ENCODE measurements at places on chromosomes 7 and 10. TPM values are rescaled to one million over a fixed set of nuclear protein-coding genes. Genes with fewer than 3 reads are reported as not detected.

CLDN4 gene
- total RNA-seq: 1.4 TPM

DNA sequence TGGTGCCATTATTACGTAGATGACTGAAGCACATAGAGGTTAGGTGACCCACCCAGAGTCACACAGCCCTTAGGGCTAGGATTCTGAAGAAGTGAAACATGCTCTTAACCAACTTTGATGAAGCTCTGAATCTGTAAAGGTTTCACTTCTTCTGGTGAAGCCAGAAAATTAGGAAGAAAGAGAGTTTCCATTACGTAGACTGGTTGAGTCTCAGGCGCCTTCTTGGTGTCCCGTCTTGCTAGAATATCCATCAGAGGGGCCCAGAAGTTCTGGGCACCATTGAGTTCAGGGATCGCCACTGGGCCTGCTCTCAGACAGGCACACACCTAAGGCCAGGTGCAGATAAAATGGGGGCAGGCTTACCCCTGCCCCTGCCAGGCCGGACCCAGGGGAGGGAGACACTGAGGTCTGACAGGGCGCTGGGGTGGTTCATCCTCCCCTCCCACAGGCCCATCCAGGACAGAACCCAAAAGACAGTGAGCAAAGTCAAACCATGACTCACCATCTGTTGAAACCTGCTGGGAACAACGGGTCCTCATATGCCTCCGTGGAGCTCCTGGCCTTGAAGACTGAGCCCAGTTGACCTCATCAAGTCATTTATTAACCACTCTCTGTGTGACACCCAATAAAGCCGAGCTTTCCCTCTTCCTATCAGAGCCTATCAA lies 33.2 kb downstream of the DRGX start:
- H3K4me1 ChIP-seq: no peaks in the 10 kb centered on the region
- H3K4me3 ChIP-seq: no peak overlapping the region
- no peak overlapping the region for H3K27ac ChIP-seq
- no peaks in the 10 kb centered on the region for H3K36me3 ChIP-seq

SSC4D gene
- total RNA-seq: 1.2 TPM

- DNase-seq: no peak
- no peaks in the 10 kb centered on the region for H3K36me3 ChIP-seq
- H3K27me3 ChIP-seq: no peaks in the 10 kb centered on the region
- no peak overlapping the region for H3K4me3 ChIP-seq
- H3K27ac ChIP-seq: no peak overlapping the region
Observed at GRCh38 chr10:112715581-112715980, 234.5 kb upstream of the TCF7L2 start.

DNA sequence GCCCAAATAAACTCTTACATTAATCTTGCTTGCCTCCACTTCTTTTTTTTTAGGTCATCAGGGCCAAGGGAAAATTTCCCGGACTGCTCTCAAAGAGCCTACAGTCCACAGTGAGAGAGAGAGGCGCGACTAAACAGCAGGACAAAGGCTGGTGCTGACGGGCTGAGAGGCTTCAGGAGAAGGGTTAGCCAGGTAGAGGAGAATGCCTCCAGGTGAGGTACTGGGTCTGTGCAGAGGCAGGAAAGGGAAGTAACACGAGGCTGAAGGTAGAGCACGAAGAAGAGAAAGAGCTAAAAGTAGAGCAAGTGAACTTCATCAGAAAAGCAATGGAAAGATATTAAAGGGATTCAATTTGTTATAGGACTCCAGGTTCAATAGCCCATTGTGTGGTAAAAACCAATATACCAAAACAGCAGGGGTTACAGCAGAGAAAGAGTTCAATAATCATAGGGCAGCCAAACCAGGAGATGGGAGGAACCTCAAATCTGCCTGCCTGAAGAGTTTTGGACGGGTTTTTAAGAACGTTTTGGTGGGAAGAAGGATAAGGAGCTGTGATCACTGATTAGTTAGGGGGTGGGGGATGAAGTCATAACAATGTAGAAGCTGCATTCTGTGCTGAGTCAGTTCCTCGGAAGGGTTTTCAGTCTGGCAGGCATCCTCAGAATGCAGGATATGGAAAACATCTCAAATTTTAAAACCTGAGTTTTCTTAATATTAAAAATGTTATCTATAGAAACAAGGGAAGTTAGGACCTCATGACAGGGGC lies 171.5 kb downstream of the AKR1D1 start:
- no peak for DNase-seq
- no peaks in the 10 kb centered on the region for H3K27me3 ChIP-seq

DNA sequence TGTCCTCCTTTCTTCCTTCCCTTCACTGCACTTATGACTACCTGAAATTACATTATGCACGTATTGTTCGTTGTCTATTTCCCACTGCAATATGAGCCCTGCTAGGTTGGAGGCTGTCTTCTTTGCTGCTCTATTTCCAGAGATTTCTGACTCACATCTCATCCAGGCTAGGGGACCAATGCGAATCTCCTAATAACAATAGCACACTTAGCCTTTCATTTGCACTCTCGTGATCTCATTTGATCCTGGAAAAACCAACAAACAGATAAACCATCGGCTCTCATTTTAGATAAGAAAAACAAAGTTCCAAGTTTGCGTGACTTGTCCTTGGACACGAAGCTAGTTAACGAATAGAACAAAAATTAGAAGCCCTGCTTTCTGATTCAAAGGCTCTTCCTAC lies 1.4 kb downstream of the ZNF438 start:
- no peak for DNase-seq
- no peak overlapping the region for H3K4me3 ChIP-seq
- H3K27me3 ChIP-seq: no peaks in the 10 kb centered on the region
- H3K27ac ChIP-seq: no peak overlapping the region

LRWD1 gene
- 15.3 TPM for total RNA-seq

GRCh38 chr10:97087296-97087695 lies 98.5 kb downstream of the SLIT1 start:
- no peak for DNase-seq
- H3K4me3 ChIP-seq: no peak overlapping the region
- no peaks in the 10 kb centered on the region for H3K4me1 ChIP-seq
- H3K27ac ChIP-seq: no peak overlapping the region
- no peaks in the 10 kb centered on the region for H3K27me3 ChIP-seq

- H3K4me1 ChIP-seq: peaks cover 3% of the 10 kb centered on the region
- no peaks in the 10 kb centered on the region for H3K27me3 ChIP-seq
- no peaks in the 10 kb centered on the region for H3K36me3 ChIP-seq
- H3K27ac ChIP-seq: peak overlapping the region; percentile 91
Observed at GRCh38 chr7:111560773-111561653, 1.3 kb downstream of the IMMP2L start.

VGF gene
- not detected for total RNA-seq

- no peak overlapping the region for H3K27ac ChIP-seq
- no peaks in the 10 kb centered on the region for H3K36me3 ChIP-seq
- H3K27me3 ChIP-seq: no peaks in the 10 kb centered on the region
- DNase-seq: no peak
Observed at GRCh38 chr10:124522933-124523871, 61.6 kb downstream of the LHPP start.

BEND7 gene
- 10.1 TPM for total RNA-seq

- no peaks in the 10 kb centered on the region for H3K27me3 ChIP-seq
- H3K4me3 ChIP-seq: no peak overlapping the region
- no peak overlapping the region for H3K27ac ChIP-seq
- no peaks in the 10 kb centered on the region for H3K4me1 ChIP-seq
- H3K36me3 ChIP-seq: no peaks in the 10 kb centered on the region
- no peak for DNase-seq
Observed at GRCh38 chr7:94169682-94170081, 165.5 kb upstream of the BET1 start.

GLCCI1 gene
- 4.9 TPM for total RNA-seq

GRCh38 chr7:156374335-156374734 lies 266.2 kb upstream of the RNF32 start:
- no peak for DNase-seq
- H3K27ac ChIP-seq: no peak overlapping the region
- no peaks in the 10 kb centered on the region for H3K27me3 ChIP-seq
- peaks cover 7% of the 10 kb centered on the region for H3K4me1 ChIP-seq
- H3K4me3 ChIP-seq: no peak overlapping the region
- H3K36me3 ChIP-seq: no peaks in the 10 kb centered on the region

DNA sequence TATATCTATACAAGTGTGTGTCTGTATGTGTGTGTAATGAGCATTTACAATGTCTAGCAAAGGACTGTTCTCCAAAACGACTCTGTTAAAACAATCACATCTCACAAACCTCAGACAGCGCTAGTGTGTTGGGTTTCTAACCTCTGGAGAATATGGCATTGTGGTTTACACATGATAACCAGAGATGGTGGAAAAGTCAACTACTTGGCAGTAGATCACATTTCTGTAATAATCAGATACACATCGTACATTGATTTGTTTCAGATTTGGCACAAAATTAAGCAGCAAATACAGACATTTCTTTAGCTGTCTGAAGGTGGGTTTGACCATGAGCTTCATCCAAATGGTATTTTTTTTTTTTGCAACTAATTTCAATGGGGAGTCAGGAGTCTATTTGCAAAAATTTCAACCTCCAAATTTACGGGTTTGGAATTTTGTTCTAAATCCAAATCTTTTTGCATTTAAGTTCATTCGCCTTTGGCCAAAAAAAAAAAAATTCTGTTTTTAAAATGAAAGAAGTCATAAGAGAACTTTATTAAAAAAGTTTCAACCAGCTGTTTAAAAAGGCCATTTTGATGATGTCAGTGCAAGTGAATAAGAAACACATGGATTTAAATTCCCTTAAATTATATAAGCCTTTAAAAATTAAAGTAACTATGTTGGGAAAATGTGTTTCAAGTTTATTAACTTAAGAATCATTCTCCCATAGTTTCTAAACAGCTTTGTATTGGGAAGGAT lies 127.8 kb downstream of the TMEM26 start:
- H3K27me3 ChIP-seq: no peaks in the 10 kb centered on the region
- DNase-seq: no peak
- H3K36me3 ChIP-seq: no peaks in the 10 kb centered on the region
- no peaks in the 10 kb centered on the region for H3K4me1 ChIP-seq
- no peak overlapping the region for H3K4me3 ChIP-seq
- no peak overlapping the region for H3K27ac ChIP-seq

GRCh38 chr10:80132299-80133139 lies at the start of gene PLAC9:
PLAC9 (plus strand) TSS chr10:80132730; CDS start chr10:80132763, 33 bp downstream.
- peaks cover 6% of the 10 kb centered on the region for H3K27me3 ChIP-seq
- peak within 1 kb of the TSS; percentile 50 for H3K27ac ChIP-seq
- no peak within 1 kb of the TSS for H3K4me3 ChIP-seq
- no peak for DNase-seq
- peaks cover 7% of the 10 kb centered on the region for H3K4me1 ChIP-seq

C7orf33 gene
- not detected for total RNA-seq

DNA sequence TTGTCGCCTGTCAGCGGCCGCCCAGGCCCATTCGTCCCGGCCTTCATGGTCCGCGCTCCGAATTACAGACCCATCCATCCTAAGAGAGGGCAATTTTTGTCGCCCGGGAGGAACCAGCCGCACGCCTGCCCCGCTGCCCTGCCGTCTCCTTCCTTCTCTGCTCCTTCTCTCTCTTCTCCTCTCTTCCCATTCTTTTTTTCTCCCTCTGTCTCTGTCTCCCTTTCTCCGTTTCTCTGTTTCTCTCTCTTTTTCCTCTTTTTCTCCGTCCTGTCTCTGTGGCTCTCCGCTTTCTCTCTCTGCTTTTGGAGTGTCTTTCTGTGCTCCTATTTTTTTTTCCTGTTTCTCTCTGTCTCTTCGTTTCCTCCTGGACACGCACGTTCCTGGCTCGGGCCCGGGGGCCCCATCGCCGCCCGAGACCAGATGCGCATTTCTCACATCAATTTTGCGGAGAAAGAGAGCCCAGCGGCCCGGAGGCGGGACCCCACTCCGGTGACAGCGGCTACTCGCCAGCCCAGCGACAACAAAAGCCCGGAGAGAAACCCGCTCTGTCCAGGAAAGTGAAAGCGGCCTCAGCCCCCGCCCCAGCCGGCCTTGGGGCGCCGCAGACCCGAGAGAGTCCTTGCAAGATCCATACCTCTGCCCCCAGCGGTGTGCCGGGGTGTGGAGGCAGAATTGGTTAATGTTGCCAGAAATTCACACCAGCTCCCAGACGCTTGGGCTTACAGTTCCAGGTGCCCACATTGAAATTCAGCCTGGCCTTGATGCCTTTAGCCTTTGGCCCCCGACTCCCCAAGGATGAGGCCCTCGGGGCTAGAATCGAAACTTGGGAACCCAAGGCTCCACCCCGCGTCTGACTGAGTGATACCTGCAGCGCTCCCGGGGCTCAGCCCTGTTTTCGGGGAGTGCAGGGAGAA lies 4.1 kb downstream of the LBX1 start:
- no peak overlapping the region for H3K27ac ChIP-seq
- peaks cover 28% of the 10 kb centered on the region for H3K4me1 ChIP-seq

GRCh38 chr10:126073606-126074005 lies 177.2 kb downstream of the FANK1 start:
- H3K36me3 ChIP-seq: no peaks in the 10 kb centered on the region
- H3K27me3 ChIP-seq: no peaks in the 10 kb centered on the region
- H3K4me3 ChIP-seq: no peak overlapping the region

DNA sequence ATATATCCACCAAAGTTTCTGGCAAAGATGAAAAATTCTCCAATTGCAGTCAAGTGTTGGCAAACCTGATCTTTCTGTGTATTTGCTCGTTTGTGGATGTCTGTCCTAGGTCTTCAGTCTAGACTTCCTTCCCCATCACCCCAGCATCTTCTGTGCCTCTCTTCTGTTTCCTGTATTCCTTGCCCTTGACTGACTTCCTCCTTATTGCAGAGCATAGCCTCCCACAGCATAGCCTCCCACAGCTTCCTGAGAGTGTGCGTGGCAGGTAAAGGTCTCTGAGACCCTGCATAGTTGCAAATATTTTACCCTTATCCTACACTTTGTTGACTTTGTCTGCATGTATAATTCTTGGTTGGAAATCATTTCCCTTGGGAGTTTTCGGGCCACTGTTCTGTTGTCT lies 18.4 kb downstream of the SLC18A2 start:
- peak; percentile 0 for DNase-seq
- no peak overlapping the region for H3K4me3 ChIP-seq
- no peaks in the 10 kb centered on the region for H3K4me1 ChIP-seq
- H3K27ac ChIP-seq: no peak overlapping the region
- H3K27me3 ChIP-seq: no peaks in the 10 kb centered on the region

GRCh38 chr10:109676703-109677102 lies 246.6 kb downstream of the XPNPEP1 start:
- H3K36me3 ChIP-seq: no peaks in the 10 kb centered on the region
- DNase-seq: no peak
- H3K4me1 ChIP-seq: no peaks in the 10 kb centered on the region
- H3K4me3 ChIP-seq: no peak overlapping the region
- H3K27me3 ChIP-seq: no peaks in the 10 kb centered on the region
- no peak overlapping the region for H3K27ac ChIP-seq

ACTA2 gene
- total RNA-seq: 13.2 TPM

NEBL gene
- total RNA-seq: 1.3 TPM

GRCh38 chr7:68733219-68734153 lies 864.8 kb upstream of the AUTS2 start:
- H3K36me3 ChIP-seq: no peaks in the 10 kb centered on the region
- H3K4me1 ChIP-seq: peaks cover 13% of the 10 kb centered on the region
- no peak for DNase-seq
- H3K4me3 ChIP-seq: no peak overlapping the region
- no peaks in the 10 kb centered on the region for H3K27me3 ChIP-seq

- peaks cover 11% of the 10 kb centered on the region for H3K4me1 ChIP-seq
- no peaks in the 10 kb centered on the region for H3K27me3 ChIP-seq
- peak overlapping the region; percentile 51 for H3K27ac ChIP-seq
- no peaks in the 10 kb centered on the region for H3K36me3 ChIP-seq
- DNase-seq: no peak
Observed at GRCh38 chr10:132420469-132420980, 23.5 kb downstream of the PWWP2B start.

- DNase-seq: no peak
- no peaks in the 10 kb centered on the region for H3K36me3 ChIP-seq
- H3K4me3 ChIP-seq: no peak overlapping the region
Observed at GRCh38 chr7:79292834-79293233, 160.6 kb downstream of the MAGI2 start.

Measured in liver (tissue), 10 donors.